Stimulated activated CD4-positive, alpha-beta T cell treated with anti-CD3 and anti-CD28 coated beads, Interleukin-1b, Interleukin-23, amount 100 ng/mL, for 4 hours (primary cell): ENCODE measurements at places on chromosomes 11 and 22.
A peak's percentile ranks its signal among the peaks of the same experiment; 100 is the strongest.

GRCh38 chr22:38176170-38176741, 5.4 kb downstream of the PLA2G6 start:
- peak; percentile 31 for DNase-seq

- DNase-seq, result no peak
These were observed 17.2 kb downstream of the AP2A2 start for GRCh38 chr11:942823-943222.

GRCh38 chr11:72245263-72245816, 1.4 kb upstream of the PHOX2A start:
- no peak for DNase-seq

- no peak for DNase-seq
These were observed 41.6 kb downstream of the USP35 start for GRCh38 chr11:78230161-78230877.

DNA sequence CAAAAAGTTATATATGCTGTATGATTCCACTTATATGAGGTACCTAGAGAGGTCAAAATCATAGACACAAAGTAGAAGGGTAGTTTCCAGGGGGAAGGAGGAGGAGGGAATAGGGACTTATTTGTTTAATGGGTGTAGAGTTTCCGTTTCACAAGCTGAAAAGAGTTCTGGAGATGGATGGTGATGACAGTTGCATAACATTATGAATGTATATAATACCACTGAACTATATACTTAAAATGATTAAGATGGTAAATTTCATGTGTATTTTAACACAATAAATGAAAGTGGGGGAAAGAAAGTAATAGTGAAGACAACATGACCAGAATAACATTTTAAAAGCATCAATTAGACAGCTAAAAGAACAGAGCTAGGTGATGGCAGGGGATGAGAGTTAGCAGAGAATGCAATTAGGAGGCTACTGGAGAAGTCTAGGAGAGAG, 51.2 kb downstream of the MRTFA start:
- DNase-seq, result no peak

DNA sequence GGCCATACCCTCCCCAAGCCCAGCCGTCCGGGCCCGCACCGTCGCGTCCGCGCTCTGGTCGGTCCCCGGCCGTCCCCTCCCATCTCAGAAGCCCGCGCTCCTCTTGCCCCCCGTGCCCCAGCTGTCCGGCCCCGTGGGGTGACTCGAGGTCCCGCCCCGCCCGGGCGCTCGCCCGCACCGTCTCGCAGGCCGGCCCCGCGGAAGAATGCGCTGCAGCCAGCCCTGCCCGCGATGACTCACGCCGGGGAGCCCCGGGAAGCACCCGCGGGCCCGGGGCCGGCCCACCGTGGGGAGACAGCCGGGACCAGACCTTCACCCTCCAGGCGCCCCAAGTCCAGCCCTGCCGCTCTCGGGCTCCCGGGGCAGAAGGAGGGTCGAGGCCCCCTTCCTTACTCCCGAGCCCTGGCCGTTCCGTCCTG, 320 bp upstream of the PHLDA2 start:
- DNase-seq, result no peak

DNA sequence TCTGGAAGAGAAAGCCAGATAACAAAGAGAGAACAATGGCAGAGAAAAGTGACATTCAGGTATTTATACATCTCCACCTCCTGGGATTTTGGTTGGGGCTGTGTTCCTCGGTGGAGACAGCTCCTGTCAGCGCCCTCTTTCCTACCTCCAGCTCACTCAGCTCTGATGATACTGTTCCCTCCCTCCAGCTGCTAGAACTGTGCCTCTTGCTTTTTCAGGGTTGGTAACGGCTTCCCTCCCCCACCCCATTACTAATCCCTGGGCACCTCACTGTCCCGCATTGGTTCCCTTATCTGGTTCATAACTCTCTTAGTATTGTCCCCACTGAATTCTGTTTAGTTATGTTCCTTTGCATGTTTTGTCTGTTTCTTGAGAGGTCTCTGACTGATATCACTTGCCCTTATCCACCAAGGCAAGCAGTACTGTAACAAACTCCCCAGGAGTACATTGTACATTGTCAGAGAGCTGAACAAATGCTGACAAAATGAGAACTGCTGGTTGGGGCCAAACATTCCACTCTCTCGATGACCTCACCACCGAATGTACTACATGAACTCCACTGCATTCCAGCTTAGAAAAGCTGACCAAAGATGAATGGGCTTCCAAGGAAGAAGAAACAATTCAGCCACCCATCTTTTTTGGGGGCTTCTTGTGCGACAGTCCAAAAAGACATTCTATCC, 5.7 kb upstream of the FBXO3 start:
- DNase-seq, result no peak

DNA sequence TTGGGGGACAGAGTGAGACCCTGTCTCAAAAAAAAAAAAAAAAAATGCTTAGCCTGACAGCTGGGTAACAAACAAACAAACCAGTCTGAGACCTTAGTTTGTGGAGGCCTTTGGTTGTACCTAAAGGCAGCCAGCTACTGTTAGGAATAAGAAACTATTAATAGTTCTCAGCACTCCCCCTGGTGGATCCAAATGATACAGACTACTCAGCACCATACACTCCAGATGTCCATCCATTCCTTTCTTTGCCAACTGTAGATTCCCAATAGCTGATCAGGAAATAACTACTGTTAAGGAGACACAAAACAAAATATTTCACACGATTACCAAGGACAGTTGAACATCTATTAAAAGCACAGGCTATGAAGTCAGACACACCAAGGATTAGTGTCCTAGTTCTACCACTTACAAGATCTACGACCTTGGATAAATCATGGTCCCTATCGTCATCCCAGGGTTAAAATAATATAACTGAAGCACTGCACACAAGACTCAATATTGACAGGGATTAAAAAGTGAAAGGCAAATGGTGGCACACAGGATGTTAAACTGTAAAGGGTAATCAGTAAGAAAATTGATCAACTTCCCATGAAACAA, 17.2 kb downstream of the CLDN25 start:
- DNase-seq, result no peak

GRCh38 chr22:22863001-22863400, 24.6 kb upstream of the IGLL5 start:
- DNase-seq, result no peak

GRCh38 chr22:38075105-38075825, 8.7 kb downstream of the SLC16A8 start:
- no peak for DNase-seq

- DNase-seq, result no peak
These were observed 8.2 kb downstream of the UBASH3B start for GRCh38 chr11:122663764-122664163.

DNA sequence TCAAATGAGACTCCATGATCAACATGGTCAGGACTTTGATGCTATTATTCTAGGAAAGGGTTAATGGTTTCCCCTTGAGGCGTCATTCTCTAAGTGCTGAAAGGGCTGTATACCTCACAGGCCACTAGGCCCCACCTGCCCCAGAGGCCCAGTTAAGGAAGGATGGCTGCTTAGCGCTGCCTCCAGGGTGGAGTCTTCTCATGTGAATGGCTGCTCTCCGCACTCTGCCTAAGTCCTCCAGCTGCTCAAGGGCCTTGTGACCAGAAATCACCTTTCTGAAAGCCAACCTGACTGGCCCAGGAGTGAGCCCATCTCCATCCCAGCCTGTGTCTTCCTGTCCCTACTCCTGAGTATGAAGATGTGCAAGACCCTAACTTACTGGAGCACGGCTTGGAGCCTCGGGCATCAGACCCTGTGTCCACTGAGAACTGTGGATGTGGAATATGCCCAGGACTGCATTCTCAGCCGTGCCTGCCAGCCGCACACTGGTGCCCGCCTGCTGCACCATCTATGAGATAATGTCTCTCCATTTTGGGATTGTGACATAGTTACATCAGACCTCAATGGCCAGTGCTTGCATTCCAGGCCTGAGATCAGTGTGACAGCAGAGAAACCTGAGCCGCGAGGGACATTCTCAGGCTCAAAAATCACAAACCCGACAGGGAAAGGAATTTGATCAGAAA, 51.0 kb downstream of the SNX19 start:
- no peak for DNase-seq

DNA sequence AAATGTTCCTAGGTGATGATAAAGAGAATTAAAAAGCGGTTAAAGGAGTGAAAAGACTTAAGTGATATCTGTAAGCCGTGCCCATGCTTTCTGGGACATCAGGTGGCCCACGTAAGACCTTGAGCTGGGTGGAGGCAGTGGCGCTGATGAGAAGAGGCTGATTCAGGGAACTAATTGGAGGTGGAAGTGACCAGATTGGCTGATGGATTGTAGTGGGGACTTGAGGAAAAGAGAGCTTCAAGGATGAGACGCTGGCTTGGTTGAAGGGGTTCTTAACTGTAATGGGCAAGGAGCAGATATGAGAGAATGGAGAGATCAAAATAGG, 69.1 kb upstream of the EP300 start:
- no peak for DNase-seq

- no peak for DNase-seq
These were observed 919.1 kb downstream of the BRD1 start for GRCh38 chr22:48908547-48908946.

DNA sequence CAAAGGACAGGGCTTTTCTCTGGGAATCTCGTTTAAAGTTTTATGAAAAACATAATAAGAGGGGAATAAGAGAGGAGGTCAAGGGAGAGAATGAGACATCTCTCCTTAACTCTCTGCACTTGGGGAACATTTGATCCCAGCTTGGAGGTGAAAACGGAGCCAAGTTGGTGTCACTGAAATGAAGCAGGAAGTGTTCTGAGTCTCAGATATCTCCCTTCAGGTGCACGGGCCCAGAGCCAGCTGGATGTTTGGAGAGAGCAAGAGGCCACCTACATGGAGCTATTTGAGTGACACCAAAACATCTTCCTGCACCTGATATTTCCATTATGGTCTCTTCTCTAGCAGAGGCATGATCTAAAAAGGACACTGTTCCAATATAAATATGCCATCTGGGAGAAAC, 85.7 kb downstream of the BLID start:
- DNase-seq, result no peak

DNA sequence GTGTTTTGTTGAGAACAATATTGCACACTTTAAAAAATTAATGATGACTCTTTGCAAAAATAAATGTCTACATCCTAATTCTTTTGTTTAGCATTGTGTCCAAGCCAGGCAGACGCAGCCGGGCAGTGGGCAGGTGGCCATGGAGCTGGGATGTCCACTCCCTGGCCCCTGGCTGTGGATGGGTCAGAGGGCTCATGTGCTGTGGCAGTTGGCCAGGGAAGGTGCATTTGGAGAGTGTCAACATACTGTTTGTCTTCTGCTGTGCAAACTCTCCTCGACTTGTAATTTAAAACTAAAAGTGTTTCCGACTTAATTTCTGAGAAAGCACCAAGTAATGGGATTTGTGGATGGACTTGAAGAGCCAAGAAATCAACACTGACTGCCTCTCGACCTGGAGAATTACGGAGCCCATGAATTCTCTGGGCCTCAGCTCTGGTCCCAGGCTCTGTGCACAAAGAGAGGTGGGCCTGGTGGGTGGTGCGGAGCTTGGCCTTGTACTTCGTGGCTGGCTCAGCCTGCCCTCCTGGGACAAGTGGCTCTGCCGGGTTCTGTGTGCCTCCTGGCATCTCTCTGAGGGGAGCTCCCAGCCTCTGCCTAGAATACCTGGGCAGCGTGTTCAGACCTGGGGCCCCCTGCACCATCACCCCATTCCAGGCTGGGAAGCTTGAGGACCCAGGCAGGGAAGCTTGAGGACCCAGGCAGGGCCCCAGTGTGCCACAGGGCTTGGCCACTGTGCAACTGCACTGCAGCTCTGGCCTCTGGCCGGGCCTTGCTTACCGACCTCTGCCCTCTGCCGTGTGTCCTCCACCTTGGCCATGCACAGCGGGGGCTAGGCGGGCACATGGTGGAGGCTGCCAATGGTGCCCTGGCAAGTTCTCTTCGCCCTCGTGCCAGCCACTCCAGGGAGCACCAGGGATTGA, 46.4 kb downstream of the RTN4R start:
- no peak for DNase-seq

GRCh38 chr11:105783216-105783615, 173.3 kb downstream of the GRIA4 start:
- DNase-seq, result no peak

- DNase-seq, result no peak
These were observed 96.9 kb downstream of the CNTN5 start for GRCh38 chr11:99117603-99118002.

DNA sequence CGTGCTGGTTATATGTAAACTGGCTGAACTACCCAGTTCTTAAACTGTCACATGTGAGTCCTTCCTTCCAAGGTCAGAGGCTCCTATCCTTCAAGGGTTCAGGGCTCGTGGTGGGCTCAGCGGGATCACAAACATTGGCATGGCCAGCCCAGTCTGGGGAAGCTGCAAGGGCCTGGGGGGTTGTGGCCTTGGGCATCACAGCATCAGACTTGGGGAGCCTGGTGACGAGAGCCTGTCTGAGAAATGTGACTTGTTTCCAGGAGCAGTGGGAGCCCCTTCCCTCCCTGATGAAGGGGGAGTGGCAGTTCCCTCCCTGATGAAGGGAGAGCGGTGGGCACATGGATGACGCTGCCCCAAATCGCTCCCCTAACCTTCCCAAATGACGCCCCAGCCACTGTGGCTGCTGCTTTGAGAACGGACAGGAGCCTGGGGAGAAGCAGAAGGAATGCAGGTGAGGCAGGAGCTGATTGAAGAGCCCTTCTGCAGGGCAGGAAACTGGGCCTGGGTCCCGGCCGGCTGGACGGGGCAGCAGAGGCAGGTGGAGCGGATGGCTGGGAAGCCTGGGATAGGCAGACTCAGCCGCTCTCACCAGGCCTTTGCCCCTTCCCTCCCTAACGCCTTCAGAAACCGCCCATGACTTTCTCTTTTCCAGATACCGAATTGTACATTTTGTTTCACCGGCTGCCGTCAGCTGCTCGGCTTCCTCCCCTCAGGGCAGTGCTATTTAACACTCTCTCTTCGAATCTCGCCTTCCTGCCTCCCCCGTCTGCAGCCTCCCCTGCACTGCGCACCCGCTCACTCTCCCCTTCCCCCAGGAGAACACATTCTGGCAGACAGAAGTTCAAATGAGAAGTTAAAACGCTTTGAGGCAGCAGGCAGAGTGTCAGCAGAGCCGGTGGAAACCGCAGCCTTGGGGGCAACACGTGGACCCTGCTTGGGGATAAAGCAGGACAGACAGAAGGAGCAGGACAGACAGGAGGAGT, 1486.7 kb downstream of the BRD1 start:
- DNase-seq, result no peak

GRCh38 chr11:128298271-128298670, 289.1 kb downstream of the ETS1 start:
- no peak for DNase-seq

DNA sequence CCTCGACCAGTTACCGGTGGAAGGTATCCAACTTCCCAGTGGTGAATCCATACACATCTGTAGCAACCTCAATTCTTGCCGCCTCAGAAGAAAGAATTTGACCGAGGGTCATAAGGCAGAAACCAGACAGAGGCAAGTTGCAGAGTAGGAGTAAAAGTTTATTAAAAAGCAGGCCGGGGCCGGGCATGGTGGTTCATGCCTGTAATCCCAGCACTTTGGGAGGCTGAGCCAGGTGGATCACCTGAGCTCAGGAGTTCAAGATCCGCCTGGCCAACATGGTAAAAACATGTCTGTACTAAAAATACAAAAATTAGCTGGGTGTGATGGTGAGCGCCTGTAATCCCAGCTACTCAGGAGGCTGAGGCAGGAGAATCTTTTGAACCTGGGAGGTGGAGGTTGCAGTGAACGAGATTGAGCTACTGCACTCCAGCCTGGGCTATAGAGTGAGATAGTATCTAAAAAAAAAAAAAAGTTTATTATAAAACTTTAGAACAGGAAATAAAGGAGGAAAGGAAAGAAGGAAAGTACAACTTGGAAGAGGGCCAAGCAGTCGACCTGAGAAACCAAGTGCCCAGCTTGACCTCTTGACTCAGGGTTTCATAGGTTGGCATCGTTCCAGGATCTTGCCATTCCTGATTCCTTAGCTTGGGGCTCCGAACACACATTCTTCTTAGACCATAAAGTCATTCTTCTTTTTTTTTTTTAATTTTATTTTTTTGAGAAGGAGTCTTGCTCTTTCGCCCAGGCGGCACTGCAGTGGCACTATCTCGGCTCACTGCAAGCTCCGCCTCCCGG, 27.8 kb downstream of the RGL4 start:
- DNase-seq, result no peak
